Mucosa of descending colon (tissue), 3 donors: ENCODE measurements at places on chromosomes 6 and 20. TPM values are rescaled to one million over a fixed set of nuclear protein-coding genes. Genes with fewer than 3 reads are reported as not detected.

Gene CPXM1
- 7.1 TPM for total RNA-seq

Gene TMEM63B
- 108 TPM for total RNA-seq

Gene ARMH2
- not detected for total RNA-seq

Gene DSP
- total RNA-seq, result 265 TPM

Gene CUL9
- total RNA-seq, result 35.9 TPM

Gene CYP39A1
- 4.1 TPM for total RNA-seq

Gene NOL7
- 49.0 TPM for total RNA-seq

Gene METTL24
- 23.5 TPM for total RNA-seq

Gene TNNC2
- total RNA-seq, result 3.1 TPM

Gene OXT
- not detected for total RNA-seq

Gene LY6G6D
- not detected for total RNA-seq

Gene BPIFB4
- total RNA-seq, result not detected

Gene WASF1
- 2.7 TPM for total RNA-seq

Gene RIMS4
- total RNA-seq, result 2.0 TPM

Gene RIPPLY2
- not detected for total RNA-seq

Gene TINAG
- total RNA-seq, result 28.1 TPM

Gene SCRT2
- not detected for total RNA-seq

Gene SPATA25
- 6.0 TPM for total RNA-seq

Gene CTCFL
- total RNA-seq, result not detected

Gene HS3ST5
- total RNA-seq, result not detected

Gene FIG4
- 18.6 TPM for total RNA-seq

Gene RUNX2
- 4.4 TPM for total RNA-seq

Gene PRRT1
- 6.6 TPM for total RNA-seq
